Stimulated activated CD4-positive, alpha-beta T cell treated with anti-CD3 and anti-CD28 coated beads, Interleukin-1b, Interleukin-23, amount 100 ng/mL, for 4 hours (primary cell): ENCODE measurements at places on chromosomes 3 and 15.
A peak's percentile ranks its signal among the peaks of the same experiment; 100 is the strongest.

- no peak for DNase-seq
Measured at GRCh38 chr3:185844051-185844450, 19.2 kb upstream of the IGF2BP2 start.

GRCh38 chr15:70806992-70807712 is 43.8 kb upstream of the UACA start:
- no peak for DNase-seq

DNA sequence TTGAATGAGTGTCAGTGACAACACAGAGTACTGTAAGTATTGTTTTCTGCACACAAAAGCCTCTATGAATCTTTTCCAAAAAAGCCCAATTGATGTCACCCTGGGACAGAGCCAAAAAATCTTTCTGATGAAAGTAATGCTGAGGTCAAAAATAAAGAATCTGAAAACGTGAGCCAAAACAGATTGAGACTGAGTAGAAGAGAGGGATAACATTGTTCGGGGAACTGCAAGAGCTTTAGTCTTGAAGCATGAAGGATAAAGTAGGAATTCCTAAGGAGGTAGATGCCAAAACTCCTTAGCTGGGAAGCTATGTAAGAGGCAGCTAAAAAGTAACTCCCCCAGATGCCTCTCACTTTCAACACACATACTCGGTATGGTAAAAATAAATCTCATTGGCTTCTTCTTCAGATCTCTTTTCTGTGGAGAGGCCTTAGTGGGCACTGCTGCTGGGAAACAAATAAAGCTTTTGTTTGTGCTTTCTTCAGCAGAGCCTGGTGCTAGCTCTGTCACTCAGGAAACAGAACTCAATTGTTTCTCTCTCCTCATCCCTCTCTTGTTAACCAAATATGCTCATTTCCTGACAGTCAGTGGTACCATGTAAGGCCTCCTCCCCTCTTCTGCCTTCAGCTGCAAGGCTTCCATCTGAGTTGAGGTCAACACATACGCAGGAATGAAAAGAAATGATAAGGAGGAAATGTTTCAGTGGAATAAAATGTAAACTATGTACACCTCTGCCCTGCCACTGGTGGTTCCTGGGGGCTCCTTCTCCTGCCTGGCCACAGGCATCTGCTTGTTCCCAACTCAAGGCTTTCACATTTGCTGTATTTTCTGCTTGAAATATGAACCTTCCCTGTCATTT is 58.1 kb downstream of the CD200 start:
- DNase-seq, result no peak

DNA sequence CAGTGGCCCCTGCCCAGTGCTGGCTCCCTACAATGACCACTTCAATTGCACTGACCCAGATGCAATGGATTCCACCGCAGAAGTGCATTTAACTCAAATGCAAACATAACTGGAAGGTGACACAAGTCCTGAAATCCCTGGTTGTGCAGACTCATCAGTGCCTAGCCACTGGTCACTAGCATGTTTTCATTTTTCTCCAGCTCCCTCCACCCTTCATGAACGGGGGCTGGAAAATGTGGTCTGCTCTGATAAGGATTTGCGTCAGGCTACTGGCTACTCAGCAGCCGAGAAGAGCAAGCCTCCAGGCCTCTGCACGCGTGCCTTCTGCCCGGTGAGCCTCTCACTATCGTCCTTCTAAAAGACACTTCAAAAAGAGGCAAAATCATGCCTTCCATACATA is 27.4 kb upstream of the FURIN start:
- DNase-seq, result no peak

DNA sequence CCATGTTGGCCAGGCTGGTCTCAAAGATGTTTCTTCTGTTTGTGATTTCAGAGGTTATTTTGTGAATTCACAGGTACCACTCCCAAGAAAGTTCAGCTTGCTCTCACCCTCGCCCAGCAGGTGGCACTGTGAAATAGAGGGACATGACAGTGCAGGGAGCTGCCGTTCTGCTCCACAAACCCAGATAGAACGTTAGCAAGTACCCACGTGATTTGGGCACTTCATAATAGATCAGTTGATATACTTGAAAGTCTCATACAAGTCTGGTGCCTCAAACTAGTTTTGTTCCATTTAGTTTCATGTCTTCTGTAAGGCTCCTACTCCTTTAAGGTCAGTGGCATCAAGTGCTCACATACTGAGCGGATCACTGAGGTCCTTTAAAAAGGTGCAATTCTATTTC is 45.5 kb downstream of the FILIP1L start:
- peak; percentile 60 for DNase-seq

- DNase-seq, result no peak
Measured at GRCh38 chr3:33419948-33420347, 20.3 kb downstream of the UBP1 start.

DNA sequence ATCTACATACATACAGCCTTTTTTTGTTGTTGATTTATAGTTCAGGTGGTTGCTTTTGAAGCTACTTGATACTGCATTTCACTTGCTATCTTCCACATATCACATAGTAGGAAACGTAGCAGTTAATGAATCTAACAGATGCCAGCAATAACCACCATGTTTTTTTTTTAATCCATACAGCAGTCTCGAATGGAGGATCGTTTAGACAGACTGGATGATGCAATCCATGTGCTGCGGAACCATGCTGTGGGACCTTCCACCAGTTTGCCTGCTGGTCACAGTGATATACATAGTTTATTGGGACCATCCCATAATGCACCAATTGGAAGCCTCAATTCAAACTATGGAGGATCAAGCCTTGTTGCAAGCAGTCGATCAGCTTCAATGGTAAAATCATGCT is 123.2 kb upstream of the CGNL1 start:
- no peak for DNase-seq

GRCh38 chr3:127844326-127844942 is 22.1 kb upstream of the MGLL start:
- no peak for DNase-seq

- no peak for DNase-seq
Measured at GRCh38 chr15:34147371-34148140, 45.7 kb downstream of the PGBD4 start.

- DNase-seq, result no peak
Measured at GRCh38 chr3:34363881-34364280, 565.5 kb downstream of the PDCD6IP start.

- no peak for DNase-seq
Measured at GRCh38 chr3:159922861-159923312, 65.7 kb upstream of the IL12A start.

- no peak for DNase-seq
Measured at GRCh38 chr15:71212146-71212545, 96.9 kb downstream of the THSD4 start.

- DNase-seq, result no peak
Measured at GRCh38 chr15:100818927-100819326, 60.7 kb upstream of the ALDH1A3 start.

DNA sequence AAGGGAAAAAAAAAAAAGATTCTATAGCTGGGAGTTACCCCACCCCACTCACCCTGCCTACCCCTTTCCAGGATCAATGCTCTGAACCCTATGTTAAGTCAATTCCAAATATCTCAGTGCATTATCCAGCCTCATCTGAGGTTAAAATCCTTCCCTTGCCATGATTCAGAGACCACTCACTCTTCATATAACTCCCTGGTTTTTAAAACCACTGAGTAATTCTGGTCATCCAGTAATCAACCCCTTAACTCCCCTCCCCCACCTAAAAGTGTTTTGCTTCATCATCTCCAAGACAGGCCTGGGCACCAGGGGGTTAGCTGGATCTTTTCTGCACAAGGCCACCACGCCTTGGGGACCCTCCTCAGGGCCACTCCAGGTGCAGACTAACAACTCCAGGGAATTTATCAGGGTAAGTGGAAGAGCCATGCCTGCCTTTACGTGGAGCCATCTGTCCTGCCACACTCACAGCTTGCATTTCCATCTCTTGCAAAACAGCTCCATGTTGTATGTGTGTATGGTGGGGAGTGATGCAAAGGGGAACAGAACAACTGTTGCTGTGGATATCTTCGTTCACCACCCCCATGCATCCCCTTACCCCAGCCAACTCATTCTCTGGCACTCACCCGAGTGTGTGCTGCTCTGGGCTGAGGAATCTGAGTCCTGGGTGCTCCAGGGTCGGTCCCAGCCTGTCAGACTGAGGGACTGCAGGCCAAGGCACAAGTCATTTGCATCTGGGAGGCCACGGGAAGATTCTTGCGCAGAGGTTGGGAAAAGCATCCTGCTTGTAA is 30.7 kb upstream of the RPS17 start:
- DNase-seq, result no peak

DNA sequence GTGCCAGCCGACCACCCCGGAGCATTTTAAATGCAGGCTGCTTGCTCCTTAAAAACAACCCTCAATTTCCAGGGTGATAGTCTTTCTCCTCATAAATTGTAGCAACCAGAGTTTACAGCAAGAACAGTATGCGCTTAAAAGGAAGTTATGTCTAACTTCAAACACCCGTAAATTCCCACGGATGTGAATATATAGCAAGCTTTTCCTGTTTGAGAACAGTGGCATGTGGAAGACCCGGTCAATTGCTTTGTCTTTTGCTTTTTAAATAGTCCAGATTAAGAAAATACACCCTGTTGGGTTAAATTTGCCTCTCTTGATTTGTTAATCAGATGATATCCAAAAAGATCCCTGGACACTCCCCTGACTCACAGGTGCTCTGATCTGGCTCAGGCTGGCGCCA is 20.8 kb downstream of the MRPS25 start:
- DNase-seq, result no peak

- no peak for DNase-seq
Measured at GRCh38 chr3:154919226-154919625, 160.9 kb upstream of the MME start.

- DNase-seq, result no peak
Measured at GRCh38 chr3:125175295-125176078, 37.1 kb downstream of the SLC12A8 start.

DNA sequence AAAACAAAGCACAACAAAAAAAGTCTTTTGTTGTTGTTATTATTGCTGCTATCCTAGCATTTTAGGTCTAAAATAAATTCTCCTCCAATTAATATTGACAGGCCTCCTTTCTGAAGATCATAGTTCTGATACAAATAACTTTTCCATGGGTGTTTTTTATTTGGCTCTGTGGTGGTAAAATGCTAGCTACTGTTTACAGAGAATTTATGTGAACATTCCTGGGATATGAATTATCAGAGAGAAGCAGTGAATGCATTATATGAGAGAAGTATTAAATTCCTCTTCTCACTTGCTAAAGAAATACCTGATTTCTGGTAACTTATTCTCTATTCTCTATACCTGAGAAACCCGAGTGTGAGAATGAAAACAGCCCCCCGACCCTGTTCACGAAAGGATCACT is 57.5 kb upstream of the TMCO5A start:
- DNase-seq, result no peak

DNA sequence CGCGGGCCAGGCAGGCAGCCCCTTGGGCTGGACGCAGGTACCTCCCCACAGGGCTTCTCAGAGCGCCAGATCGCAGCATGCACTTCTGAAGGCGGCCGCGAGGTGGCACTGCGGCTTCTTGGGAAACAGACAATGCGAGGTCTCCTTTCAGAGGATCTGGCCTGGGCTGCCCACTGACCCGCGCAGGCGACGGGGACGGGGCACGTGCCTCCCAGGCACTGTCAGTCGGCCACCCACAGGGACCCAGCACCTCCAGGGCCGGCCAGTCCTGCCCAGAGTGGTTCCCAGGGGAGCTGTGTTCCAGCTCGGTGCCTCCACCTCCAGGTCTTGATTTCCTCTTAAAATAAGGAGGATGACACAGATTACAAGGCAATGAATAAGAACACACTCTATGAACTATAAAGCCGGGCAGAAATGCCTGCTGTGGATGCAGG is 24.4 kb upstream of the TXNRD3 start:
- peak; percentile 77 for DNase-seq

DNA sequence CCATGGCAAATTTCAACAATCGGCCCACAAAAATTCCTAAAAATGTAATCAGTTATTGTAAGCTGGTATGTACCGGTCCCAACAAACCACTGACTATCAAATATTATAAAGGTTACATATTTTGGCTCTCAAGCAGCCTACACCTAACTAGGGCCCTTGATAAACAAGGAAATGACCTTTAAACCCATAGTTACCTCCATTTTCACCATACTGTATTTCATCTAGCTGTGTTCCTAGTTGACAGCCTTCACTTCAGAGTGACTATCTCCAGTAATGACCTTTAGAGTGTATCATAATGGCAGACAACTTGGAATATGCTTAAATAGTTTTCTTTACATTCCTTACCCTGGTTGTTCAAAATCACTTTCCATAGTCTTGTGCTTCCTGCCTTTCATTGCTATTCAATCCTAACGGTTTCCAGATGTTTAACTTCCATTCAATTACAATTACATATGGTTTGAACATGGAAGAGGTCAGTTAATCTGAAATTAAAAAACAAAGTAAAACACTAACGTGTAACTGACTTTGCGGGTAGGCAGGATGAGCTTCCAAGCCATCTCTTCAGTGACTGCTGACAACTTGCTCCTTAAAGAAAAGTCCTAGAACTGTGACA is 111.9 kb upstream of the TSC22D2 start:
- no peak for DNase-seq

DNA sequence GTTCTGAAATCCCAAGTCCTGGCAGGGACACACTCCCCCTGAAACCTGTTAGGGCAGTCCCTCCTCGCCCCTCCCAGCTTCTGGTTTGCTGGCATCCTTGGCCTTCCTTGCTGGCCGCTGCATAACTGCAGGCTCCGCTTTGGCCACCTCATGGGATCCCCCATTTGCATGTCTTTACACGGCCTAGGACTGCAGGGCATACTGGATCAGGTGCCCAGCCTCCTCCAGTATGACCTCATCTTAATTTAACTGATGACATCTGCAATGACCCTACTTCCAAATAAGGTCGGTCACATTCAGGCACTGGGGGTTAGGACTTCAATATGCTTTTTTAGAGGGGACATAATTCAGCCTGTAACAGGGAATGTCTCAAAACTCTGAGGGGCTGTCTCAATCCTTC is 173.3 kb downstream of the RAB11A start:
- DNase-seq, result no peak

- no peak for DNase-seq
Measured at GRCh38 chr3:99638167-99638948, at the start of gene COL8A1. Gene COL8A1, plus strand, starts transcription at chr3:99638594. Its CDS starts 152,089 bp downstream, at chr3:99790683.

- no peak for DNase-seq
Measured at GRCh38 chr15:67924359-67924974, 84.6 kb upstream of the RNU6-1 start.

GRCh38 chr15:48143856-48144255 is 23.1 kb downstream of the SLC24A5 start:
- DNase-seq, result no peak

- DNase-seq, result no peak
Measured at GRCh38 chr3:61439122-61439458, 122.3 kb upstream of the PTPRG start.

GRCh38 chr3:172766718-172767405 is 16.3 kb downstream of the ECT2 start:
- no peak for DNase-seq

GRCh38 chr15:67784090-67784781 is 41.1 kb upstream of the SKOR1 start:
- DNase-seq, result no peak

GRCh38 chr3:188053036-188053340 is 101.0 kb upstream of the LPP start:
- no peak for DNase-seq

DNA sequence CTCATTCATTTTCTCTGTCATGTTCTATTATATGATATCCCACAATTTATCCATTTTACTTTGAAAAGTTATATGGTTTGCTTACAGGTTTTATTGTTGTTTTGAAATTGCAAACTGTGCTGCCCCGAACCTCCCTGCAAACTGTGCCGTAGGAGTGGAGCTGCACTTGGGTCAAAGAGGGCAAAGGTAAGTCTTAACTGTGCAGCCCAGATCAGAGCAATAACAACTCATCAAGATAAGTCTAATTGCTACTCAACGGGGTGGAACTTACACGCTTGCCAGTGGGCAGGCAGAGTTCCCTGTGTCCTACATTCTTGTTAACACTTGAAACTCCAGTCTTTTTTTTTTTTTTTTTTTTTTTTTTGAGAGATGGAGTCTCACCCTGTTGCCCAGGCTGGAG is 33.2 kb downstream of the ZDHHC19 start:
- no peak for DNase-seq
